ENCODE measurements at places on chromosomes 2 and 18. TPM values are rescaled to one million over a fixed set of nuclear protein-coding genes. Genes with fewer than 3 reads are reported as not detected.

The KYNU gene
- 2.9 TPM for total RNA-seq

The MATN3 gene
- 1.1 TPM for total RNA-seq

- no peak overlapping the region for H3K4me3 ChIP-seq
- H3K27me3 ChIP-seq, result no peaks in the 10 kb centered on the region
- no peak for DNase-seq
- H3K27ac ChIP-seq, result no peak overlapping the region
- H3K4me1 ChIP-seq, result no peaks in the 10 kb centered on the region
Observed at GRCh38 chr18:48219037-48219809, 190.0 kb downstream of the ZBTB7C start.

GRCh38 chr2:239581352-239581901, 180.6 kb upstream of the HDAC4 start:
- no peaks in the 10 kb centered on the region for H3K4me1 ChIP-seq
- H3K36me3 ChIP-seq, result no peaks in the 10 kb centered on the region
- H3K4me3 ChIP-seq, result no peak overlapping the region
- H3K27me3 ChIP-seq, result no peaks in the 10 kb centered on the region

- no peaks in the 10 kb centered on the region for H3K4me1 ChIP-seq
- no peak overlapping the region for H3K27ac ChIP-seq
- no peaks in the 10 kb centered on the region for H3K36me3 ChIP-seq
- H3K27me3 ChIP-seq, result peaks cover 4% of the 10 kb centered on the region
- no peak for DNase-seq
Observed at GRCh38 chr18:37502036-37502435, 63.6 kb downstream of the CELF4 start.

- no peaks in the 10 kb centered on the region for H3K4me1 ChIP-seq
- no peak overlapping the region for H3K27ac ChIP-seq
- peak; percentile 1 for DNase-seq
Observed at GRCh38 chr18:61308795-61309393, 24.3 kb upstream of the CDH20 start.

- H3K4me1 ChIP-seq, result peaks cover 11% of the 10 kb centered on the region
- H3K36me3 ChIP-seq, result peaks cover 4% of the 10 kb centered on the region
- H3K4me3 ChIP-seq, result no peak overlapping the region
Observed at GRCh38 chr18:11996907-11997306, 15.6 kb downstream of the IMPA2 start.

DNA sequence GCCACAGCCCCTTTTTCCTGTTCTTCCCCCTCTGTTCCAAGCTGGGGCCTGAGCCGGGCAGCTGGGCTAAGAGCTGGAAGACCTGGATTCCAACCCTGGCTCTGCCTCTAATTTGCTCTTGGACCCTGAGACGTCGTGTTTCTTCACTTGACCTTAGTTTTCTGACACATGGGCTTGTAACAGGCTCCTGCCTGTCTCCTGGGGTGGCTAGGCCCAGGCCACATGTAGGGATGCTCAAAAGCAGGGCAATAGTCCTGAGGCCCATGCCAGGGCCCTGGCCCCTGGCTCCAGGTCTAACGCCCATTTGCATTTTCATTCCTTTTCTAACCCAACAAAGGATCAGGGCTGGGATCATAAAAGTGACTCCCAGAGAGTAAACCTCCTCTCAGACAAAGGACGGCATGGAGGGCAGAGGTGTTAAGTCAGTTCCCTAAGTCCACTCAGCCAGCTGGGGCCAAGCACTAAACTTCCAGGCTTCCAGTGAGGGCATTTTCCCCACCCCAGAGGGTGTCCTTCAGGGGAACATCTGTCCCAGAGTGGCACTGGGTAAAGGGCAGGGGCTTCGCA, 16.6 kb upstream of the DNMT3A start:
- H3K4me1 ChIP-seq, result no peaks in the 10 kb centered on the region
- no peak overlapping the region for H3K4me3 ChIP-seq
- H3K27me3 ChIP-seq, result peaks cover 2% of the 10 kb centered on the region
- H3K27ac ChIP-seq, result no peak overlapping the region
- H3K36me3 ChIP-seq, result no peaks in the 10 kb centered on the region
- DNase-seq, result no peak

GRCh38 chr2:195051401-195051800, 605.6 kb upstream of the SLC39A10 start:
- H3K27me3 ChIP-seq, result no peaks in the 10 kb centered on the region
- no peak overlapping the region for H3K27ac ChIP-seq
- no peaks in the 10 kb centered on the region for H3K36me3 ChIP-seq
- DNase-seq, result no peak
- no peak overlapping the region for H3K4me3 ChIP-seq

All from IMR-90 (cell line).